ENCODE measurements at places on chromosomes 1 and 21. TPM values are rescaled to one million over a fixed set of nuclear protein-coding genes. Genes with fewer than 3 reads are reported as not detected.

AMIGO1 gene
- total RNA-seq: 16.0 TPM

OR2T2 gene
- not detected for total RNA-seq

CFAP141 gene
- total RNA-seq: not detected

ALPL gene
- 7.8 TPM for total RNA-seq

LCE2C gene
- 1.8 TPM for total RNA-seq

TMEM234 gene
- total RNA-seq: 20.0 TPM

DNA sequence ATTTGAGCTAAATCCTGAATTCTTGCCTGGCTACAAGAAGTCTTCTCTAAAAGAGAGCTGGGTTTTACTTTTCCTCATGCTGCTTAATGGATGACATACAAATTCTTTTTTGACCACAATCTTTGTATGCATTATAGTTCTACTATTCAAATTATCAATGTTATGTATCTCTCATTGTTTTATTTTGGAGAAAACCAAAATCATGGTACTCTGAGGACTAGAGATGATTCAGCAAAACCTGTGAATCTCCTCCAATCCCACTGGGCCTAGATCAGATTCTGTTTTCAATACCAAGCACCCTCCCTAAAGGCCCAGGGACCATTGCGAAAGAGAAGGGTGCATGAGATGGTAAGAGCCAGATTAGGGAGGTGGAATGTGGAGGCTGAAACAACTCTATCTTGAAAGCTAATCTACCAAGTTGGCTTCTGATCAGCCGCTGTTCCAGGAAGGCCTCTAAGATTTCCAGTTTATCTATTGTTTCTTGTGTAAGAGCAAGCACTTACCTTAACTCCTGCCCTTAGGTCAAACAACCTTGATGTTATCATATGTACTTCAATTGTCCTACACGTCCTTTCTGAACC lies 547.2 kb downstream of the PLPP3 start:
- DNase-seq: no peak

DNA sequence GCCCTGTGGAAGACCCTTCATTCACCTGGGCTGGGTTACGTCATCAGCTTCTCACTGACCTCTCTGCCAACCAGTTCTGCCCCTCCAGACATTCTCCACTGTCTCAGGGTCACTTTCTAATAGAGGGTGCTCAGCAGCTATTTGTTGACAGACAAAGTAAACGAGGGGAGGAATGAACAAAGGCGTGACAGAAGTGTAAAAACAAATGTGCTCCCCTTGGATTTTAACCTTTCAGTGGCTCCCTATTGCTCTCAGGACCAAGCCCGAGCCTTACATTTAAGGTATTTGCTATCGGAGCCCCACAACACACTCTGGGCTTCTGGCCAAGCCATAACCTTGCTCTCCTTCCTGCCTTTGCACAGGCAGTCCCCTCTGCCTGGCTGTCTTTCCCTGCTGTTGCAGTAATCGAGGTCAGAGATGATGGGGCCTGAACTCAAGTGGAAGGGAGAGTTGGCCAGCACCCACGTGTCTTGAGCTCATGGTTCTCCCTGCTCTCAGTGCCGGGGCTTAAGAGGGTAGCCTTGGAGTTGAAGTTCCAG lies 9.3 kb upstream of the MARCKSL1 start:
- DNase-seq: no peak

- no peak for DNase-seq
Measured at GRCh38 chr1:62712336-62713243, 24.4 kb upstream of the DOCK7 start.

- no peak for DNase-seq
Measured at GRCh38 chr21:32065654-32066053, 192.8 kb downstream of the HUNK start.

DNA sequence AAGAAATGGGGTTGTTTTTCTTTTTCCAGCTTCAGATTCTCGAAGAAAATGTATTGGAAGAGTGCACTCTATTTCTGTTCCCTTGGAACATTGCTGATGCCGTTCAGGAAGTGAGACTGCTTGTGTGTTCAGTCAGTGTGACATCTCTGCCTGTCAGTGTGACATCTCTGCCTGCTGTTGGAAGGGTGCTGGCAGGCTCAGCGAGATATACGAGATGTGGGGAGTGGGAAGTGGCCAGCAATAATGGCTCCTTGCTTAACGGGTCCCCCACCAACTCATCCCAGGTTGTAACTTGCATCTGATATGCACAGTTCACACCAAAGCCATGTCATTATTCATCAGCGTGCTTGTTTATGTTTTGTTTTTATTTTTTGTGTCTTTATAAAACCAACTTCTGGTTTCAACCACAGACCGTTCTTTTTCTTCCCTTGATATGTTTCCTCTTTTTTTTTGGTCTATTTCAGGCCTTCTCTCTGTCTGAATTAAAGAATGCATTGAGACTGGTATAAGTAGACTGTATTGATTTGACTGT lies 145.4 kb downstream of the GALNT2 start:
- DNase-seq: no peak

GRCh38 chr21:46065914-46066551 lies 31.9 kb upstream of the COL6A2 start:
- no peak for DNase-seq

GRCh38 chr1:226436855-226437491 lies 29.1 kb upstream of the PARP1 start:
- no peak for DNase-seq

- DNase-seq: no peak
Measured at GRCh38 chr21:35819134-35819533, 241.2 kb downstream of the SETD4 start.

Measured in thoracic aorta (tissue), 2 donors.